Mucosa of gallbladder (tissue), 1 donor: ENCODE measurements at places on chromosomes 3 and 15. TPM values are rescaled to one million over a fixed set of nuclear protein-coding genes. Genes with fewer than 3 reads are reported as not detected.

- no peak for DNase-seq
These were observed 10.6 kb upstream of the VGLL3 start for GRCh38 chr3:87001473-87002098.

DNA sequence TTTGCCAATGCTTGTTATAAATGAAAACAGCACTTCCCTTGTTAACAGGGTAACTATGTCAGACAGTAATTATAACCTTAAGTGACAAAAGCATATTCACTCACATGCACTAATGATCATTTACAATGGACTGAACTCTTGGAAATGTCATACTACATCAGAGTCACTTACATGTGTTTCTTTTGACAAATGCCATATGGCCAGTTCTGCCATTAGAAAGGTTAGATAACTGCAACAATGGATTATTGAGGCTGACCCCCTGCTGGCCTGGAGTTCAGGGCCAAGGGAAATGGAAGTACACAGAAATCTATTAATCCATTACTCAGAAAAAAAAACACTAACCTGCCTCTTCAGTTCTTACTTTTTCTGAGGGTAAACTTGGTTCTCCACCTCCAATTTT lies 313.4 kb downstream of the CNTN3 start:
- DNase-seq: no peak

GRCh38 chr15:49669288-49669687 lies 48.4 kb downstream of the DTWD1 start:
- DNase-seq: no peak

DNA sequence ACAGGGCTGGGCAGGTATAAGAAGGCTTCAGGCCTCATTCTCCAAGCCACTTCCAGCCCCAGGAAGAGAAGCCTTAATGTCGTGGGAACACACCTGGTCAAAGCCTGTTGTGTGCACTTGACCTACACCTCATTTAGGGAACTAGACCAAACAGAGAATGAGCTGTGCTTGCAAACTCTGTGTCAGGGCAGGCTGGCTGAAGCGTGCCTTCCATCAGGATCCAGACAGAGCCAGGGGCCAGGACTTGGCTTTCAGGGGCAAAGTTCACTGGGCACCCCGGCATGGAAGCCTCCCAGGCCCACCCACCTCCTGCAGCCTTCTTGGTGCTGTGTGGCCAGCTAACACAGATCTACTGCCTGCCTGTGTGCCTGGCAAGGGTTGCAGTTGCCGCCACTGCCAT lies 11.5 kb downstream of the RBPMS2 start:
- no peak for DNase-seq

DNA sequence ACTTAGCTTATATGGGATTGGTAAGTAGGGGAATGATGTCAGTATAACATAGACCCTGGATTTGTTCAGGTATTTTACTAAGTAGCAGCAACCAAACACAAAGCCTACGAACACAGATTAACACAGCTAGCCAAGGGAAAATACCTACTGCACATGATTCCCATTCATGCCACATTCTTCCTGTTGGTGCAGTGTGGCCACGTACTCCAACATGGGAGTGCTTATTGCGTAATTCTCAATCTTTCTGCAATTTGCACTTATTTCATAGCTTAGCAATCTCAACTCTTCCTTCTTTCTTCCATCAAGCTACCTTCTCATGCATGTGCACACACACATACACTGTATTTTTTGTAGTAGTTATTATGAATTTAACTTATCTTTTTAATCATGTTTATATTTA lies 186.8 kb downstream of the IL5RA start:
- no peak for DNase-seq

DNA sequence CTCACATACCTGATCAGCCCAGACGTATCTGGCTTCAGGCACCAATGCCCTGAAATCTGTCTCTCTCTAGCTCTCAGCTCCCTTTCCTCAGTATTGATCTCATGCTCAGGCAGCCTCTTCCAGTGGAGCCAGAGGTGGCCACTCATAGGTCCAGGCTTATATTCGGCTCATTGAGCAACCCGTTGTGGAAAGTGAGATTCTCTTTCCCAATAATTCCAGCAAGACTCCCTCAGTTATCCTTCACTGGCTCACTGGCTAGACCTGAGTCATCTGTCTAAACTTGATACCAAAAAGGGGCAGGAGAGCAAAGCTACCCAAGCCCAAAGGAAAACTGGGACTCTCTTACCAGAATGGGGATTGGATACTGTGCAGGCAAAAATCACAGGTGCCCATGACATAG lies 33.4 kb upstream of the FRMD4B start:
- DNase-seq: no peak

GRCh38 chr3:151446002-151446340 lies 14.9 kb downstream of the IGSF10 start:
- DNase-seq: no peak

- DNase-seq: no peak
These were observed 27.0 kb upstream of the DENND4A start for GRCh38 chr15:65818927-65819562.

DNA sequence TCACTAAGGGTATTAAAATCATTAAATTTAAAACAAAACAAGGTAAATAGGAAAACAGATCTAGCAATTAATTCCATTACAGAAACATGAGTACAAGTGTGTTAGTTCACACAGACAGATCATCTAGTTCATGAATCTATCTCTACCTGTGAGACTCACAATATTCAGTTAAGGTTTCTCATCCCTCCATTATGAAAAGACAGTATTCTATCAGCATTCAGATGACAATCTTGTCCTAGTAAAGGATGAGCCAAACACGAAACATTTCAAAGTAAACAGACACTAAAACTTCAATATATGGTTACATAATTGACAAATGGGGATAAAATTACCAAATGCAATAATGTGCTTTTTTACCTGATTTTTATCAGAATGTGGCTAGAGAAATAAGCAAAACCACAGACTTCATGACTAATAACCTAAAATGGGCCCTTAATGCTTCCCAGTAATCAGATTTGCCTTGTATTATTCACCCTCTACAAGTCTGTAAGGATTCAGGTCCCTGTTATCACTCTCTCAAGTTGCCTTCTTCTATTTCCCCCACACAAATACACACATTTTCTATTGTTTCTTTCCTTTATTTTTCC lies 126.8 kb downstream of the DLG1 start:
- no peak for DNase-seq

GRCh38 chr3:9072667-9073009 lies 109.4 kb upstream of the RAD18 start:
- DNase-seq: no peak

GRCh38 chr3:185409957-185410356 lies 47.0 kb downstream of the MAP3K13 start:
- no peak for DNase-seq

DNA sequence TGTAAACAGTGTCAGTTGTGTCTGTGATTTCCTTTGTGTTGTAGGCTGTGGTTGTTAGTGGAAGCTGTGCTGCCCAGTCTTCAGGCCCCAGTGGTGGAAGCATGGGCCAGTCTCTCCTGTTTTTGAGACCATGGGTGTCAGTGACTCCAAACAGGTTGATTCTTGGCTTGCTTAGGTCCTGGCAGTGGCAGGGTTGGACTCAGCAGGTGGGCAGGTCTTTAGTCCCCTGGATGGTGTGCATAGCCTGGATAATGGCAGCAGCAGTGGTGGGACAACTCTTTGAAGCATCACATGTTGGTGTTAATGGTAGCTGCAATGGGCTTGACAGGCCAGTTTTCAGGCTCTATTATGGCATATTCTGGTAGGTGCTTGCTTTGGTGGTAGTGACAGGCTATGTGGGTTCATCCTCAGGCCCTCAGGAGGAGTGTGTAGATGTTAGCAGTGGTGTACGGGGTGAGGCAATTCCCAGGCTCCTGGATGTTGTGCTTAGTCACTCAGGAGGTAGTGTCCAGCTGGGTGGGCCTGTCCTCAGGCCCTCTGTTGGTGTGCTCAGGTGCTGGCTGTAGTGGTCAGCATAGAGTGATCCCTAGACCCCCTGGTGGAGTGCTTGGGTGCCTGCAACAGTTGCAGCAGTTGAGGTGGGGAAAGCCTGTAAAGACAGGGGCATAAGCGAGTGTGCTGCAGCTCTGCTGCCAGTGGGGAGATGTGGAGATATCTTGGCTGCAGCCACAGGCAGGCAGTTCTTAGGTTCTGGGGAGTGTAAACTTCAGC lies 596.7 kb downstream of the PDCD6IP start:
- no peak for DNase-seq

DNA sequence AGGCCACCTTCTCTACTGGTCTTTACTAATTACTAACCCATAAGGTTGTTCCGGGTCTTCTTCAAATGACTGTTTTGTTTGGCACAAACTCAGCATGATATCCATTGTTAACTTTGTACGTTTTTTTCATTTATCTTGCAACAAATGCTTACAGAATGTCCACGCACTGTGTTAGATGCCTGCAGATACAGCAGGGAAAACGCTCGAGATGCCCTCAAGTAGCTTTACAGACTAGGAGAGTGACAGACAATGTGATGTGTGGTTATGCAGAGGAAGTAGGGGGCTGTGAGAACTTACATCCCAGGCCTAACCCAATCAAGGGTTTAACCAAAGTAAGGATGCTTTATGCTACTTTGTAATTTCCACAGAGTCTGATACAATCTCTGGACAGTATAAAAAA lies 949 bp upstream of the RFC4 start:
- DNase-seq: no peak

GRCh38 chr15:83943043-83943442 lies 289.1 kb downstream of the ADAMTSL3 start:
- DNase-seq: no peak

The TGM5 gene
- total RNA-seq: 0.26 TPM

DNA sequence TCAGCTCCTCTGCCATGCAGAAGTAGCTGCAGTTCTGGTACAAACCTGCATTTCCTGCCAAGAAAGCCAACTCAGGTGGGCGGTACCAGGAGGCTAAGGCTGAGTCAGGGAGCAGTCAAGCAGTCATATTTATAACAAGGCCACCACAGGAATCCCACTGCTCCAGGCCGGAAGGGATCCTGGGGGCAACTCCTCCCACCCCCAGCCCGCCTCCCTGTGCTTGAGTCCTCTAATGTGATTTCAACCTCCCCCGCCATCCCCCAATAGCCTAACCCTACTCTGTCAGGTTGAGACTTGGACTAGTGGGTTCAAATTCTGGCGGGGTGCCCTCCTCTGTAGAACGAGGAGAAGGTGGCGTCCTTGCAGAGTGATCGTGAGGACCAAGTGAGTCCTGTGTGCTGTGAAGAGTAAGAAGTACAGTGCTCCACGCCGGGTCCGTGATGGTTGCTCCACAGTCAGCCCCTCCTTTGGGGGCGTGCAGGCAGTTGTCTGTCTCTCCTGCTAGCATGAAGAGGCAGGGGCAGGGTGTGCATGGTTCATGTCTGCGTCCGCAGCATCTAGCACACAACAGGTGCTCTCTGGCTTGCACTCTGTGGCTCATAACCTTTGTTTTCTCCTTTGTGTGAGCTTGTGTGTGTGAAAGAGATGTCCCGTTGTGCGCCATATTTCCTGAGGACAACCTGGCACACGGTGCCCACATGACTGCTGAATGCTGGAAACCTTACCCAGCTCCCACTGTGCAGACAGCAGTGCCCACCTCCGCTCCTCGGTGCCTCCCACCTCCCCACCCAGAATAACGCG lies 78.3 kb downstream of the SMAD6 start:
- no peak for DNase-seq

DNA sequence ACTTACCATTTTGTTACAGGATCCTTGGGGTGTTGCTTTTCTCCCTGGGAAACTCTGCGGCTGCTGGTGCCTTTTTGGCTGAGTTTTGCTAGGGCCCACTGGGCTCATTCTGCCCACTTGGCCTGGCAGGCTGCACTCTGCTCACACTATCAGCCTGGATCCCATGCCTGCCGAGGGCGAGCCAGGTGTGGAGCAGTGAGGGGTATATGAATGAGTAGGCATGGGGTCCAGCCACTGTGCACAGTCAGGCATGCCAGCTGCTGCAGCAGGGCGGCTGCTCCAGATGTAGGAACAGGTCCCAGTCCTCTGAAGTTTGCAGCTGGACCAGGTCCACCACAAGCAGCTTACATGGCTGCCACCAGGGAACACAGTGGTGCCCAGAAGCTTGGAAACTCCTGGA lies 136.4 kb upstream of the CNTN3 start:
- no peak for DNase-seq

- no peak for DNase-seq
These were observed 3.9 kb downstream of the RTP3 start for GRCh38 chr3:46501702-46502101.

DNA sequence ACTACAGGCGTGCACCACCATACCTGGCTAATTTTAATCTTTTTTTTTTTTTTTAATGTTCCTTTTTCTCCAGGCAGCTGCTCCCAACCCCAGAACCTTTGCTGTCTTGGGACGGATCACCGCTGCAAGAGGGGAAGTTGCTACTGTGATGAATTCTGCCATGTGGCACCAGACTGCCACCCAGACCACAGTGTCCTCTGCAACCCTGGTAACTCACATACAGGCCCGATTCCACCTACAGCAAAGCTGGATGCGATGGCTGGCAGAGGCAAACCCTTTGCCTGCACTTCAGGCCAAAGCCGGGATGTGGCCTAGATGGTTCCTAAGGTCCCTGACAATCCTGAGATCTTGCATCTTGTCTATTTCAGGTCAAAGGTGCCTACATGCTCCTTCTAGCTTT lies 12.7 kb upstream of the MUC20 start:
- DNase-seq: no peak

- no peak for DNase-seq
These were observed 165.3 kb upstream of the TBL1XR1 start for GRCh38 chr3:177362626-177363025.

The RPL15 gene
- total RNA-seq: 1,351 TPM

DNA sequence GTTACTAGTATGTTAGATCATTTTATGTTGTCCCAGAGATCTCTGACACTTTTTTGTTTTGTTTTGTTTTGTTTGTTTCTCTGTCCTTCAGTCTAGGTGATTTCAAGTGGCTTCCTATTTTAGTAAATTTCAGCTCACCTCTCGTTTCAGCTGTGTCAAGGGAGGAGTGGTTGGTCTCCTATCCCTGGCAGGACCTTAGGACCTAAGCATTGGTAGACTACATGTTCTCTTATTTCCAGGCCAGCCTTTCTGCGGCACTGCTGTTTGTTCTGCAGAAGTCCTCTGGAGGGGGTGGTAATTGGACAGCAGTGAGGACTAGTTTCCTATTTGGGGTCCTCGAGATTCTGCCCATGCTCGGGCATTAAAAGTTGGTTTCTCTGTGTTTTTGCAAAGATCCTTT lies 31.8 kb downstream of the MGA start:
- no peak for DNase-seq

- DNase-seq: peak; percentile 22
These were observed 82.0 kb downstream of the GPR156 start for GRCh38 chr3:120203016-120203415.

The SLC9C1 gene
- total RNA-seq: 0.46 TPM
